ENCODE measurements at places on chromosomes 2 and 18.
A peak's percentile ranks its signal among the peaks of the same experiment; 100 is the strongest.

- DNase-seq = peak; percentile 49
Observed at GRCh38 chr2:33583194-33583938, 15.7 kb downstream of the FAM98A start.

- no peak for DNase-seq
Observed at GRCh38 chr2:69171116-69171896, 158.3 kb downstream of the ANTXR1 start.

GRCh38 chr18:24262087-24262486, 123.2 kb downstream of the CABYR start:
- DNase-seq = peak; percentile 11

- DNase-seq = no peak
Observed at GRCh38 chr18:36142751-36143150, 13.1 kb downstream of the ELP2 start.

DNA sequence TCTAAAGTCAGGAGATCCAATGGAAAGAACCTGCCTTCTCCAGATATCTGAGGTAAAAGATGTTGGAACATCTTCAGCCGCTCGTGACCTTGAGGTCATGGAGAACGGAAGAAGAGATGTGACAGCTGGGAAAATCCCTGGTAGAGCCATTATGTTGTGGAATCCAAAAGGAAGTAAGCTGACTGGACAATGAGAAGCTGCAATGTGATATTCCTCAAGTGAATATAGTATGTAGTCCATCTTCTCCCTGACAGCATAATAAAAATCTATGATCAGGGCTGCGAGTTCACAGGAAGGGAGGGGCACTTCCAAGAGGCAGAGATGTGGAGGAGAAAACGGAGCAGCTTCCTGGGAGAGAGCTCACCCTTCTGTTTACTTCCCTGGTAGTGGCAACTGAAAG, 201.0 kb upstream of the SP5 start:
- peak; percentile 76 for DNase-seq

- DNase-seq = no peak
Observed at GRCh38 chr2:1971124-1971523, 226.8 kb upstream of the PXDN start.

DNA sequence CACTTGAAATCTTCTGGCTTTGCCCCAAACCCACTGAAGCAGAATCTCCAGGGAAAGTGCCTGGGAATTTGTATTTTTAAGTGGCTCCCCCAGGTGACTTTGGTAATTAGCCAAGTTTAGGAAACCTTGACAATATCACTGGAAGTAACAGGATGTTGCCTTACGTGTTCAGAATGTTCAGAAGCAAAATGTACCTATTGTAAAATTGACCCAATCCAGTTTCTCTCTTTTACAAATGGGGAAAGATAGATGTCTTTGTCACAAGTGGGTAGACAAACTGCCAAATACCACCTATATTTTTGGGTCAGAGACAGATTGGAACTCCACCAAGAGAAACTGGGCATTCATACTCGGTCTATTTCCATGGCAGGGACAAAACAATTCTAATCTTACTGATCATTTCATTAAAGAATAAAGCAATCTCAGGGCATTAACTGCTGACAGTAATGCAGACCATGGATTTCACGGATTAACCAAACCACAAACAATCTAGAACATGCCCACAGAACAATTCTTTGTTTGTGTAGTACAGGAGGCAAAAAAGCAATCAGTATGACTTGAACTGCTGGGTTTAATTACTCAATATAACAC, 255.8 kb downstream of the ERBB4 start:
- no peak for DNase-seq

DNA sequence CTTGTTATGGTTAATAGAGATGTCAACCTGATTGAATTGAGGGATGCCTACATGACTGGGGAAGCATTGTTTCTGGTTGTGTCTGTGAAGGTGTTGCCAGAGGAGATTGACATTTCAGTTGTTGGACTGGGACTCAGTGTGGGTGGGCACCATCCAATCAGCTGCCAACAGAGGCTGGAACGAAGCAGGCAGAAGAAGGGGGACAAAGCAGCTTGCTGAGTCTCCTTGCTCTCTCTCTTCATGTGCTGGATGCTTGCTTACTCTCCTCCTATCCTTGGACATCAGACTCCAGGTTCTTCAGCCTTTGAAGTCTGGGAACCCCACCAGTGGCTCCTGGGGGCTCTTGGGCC, 22.2 kb upstream of the SMAD4 start:
- DNase-seq = no peak

DNA sequence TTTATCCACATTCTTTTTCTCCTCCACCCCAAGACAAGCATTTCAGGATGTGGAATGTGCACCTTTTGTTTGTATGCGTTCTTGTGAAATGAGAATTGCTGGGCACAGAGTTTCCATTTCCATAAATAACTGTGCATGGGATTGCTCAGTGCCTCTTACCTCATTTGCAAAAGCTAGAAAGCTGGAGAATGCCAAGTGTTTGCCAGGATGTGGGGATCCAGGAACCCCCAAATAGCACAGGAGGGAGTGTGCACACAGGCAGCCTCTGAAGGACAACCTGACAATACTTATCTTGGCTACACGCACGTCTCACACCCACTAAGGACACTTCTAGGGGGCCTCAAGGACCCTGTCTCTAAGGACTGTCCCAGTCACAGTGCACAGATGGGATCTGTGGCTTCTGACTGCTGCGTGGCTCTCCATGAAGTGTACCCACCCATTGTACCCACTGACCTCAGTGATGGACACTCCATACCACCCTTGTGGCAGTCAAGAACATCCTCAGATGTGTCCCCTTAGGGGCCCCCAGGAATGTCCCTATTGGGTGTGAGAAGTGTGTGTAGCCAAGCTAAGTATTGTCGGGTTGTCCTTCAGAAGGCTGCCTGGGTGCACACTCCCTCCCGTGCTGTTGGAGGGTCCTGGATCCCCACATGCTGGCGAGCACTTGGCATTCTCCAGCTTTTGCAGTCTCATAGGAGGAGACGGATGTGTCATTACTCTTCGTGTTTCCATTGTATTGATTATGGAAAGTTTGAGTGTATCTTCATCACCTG, 38.4 kb downstream of the CAPN13 start:
- DNase-seq = no peak

DNA sequence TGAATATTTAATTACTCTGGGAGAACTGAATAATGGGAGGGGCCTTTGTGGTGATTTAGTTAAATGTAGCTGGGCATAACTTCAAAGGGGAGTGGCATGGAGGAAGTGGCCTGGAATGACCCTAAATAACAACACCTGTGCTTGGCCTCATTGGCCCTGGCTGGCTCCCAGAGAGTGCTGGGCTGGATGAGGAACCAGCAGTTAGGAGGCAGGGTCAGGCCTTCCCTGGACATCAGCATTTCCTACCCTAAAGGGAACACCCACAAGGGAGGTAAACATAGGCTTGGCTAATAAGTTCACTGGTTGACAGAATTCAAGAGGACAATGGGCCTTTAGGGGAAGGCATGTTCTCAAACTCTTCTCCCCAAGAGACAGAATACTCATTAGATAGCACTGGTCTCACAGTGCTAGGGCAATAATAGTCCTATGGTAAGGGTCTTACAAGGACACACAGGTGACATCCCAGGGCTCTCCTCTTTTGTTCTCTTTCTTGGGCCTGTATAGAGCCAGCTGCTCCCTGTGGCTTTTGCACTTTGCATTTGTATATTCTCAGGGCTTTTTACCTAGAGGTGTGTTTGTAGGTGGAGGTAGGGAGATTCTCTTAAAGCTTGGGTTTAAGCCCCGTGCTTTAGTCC, 106.8 kb downstream of the ZNF519 start:
- no peak for DNase-seq

- DNase-seq = no peak
Observed at GRCh38 chr2:177260379-177260778, 4.1 kb downstream of the NFE2L2 start.

DNA sequence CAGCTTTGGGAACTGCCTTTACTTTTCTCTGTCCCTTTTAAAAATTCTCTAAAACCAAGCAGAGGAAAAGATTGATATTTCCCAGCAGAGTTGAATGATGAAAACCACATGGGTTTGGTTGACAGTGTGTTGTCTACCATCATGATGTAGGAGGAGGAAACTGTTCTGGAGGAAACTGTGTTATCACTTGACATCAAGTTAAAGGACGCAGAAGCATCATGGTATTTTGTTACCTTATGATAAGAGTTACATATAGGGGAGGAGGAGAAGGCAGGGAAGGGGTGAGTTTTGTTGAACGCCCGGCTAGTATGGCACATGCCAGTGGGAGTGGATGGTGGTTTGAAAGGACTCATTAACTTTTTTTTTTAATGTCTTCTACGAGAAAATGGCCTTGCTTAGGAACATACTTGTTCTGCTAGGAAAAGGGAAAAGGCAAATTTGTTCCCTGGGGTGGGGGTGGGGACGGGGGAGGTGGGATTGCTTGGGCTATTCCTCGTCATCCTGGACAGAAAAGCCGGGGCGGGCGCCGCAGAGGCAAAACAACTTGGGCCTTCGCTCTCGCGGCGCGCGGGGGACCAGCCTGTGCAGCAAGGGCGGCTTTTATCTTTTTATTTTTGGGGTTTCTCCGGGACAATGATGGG, 766 bp downstream of the TMEM17 start:
- no peak for DNase-seq

GRCh38 chr18:48335829-48336228, 73.4 kb downstream of the ZBTB7C start:
- DNase-seq = no peak

- DNase-seq = no peak
Observed at GRCh38 chr18:63707816-63708215, 5.1 kb downstream of the SERPINB11 start.

GRCh38 chr18:47087676-47088075, 52.3 kb upstream of the ELOA2 start:
- DNase-seq = no peak

DNA sequence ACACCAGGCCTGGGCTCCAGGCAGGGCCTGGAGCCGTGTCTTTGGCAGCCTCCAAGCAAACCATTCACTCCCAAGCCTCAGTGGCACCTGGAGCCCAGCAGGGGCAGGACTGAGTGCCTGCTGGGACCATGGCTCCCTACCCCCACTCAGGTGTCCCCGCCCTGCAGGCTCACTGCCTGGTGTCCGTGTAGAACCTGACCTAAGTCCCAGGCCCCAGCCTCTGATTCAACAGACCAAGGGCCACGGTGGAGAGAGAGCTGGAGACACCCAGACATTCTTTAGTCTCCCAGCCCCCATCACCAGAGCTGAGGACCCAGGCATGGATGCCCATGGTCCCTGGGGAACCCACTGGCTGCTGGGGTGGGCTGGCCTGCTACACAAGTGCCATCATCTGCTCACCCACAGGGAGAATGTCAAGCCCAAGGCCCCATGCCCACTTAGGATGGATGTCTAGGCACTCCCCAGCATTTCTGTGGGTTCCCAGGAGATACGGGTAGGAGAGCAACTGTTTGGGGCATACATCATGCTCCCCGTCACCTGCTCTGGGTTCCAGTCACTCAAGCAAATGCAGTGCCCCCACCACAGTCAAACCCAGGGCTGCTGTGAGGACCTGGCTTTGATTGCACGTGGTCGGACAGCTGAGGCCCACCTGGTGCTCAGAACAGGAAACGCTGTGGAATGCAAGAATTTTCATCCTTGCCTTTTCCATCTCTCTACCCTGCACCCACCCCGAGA, 42.9 kb upstream of the ATG16L1 start:
- no peak for DNase-seq

DNA sequence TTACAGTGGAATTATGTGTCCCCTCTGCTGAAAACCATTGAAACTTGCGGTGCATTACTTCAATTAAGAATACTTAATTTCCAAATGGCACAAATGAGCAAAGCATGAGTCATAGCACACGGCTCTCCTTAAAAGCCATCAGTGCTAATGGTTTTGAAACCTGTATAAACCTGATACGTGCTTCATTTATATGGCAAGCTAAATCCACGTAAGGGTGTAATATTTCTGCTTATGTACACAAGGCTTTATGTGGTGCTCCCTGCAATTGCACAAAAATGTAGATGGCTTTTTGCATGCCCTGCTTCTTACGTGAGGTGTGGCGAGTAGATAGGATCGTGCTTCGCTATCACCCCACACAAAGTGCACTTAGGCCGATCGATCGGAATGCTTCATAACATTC, 840.9 kb downstream of the GALR1 start:
- DNase-seq = no peak

DNA sequence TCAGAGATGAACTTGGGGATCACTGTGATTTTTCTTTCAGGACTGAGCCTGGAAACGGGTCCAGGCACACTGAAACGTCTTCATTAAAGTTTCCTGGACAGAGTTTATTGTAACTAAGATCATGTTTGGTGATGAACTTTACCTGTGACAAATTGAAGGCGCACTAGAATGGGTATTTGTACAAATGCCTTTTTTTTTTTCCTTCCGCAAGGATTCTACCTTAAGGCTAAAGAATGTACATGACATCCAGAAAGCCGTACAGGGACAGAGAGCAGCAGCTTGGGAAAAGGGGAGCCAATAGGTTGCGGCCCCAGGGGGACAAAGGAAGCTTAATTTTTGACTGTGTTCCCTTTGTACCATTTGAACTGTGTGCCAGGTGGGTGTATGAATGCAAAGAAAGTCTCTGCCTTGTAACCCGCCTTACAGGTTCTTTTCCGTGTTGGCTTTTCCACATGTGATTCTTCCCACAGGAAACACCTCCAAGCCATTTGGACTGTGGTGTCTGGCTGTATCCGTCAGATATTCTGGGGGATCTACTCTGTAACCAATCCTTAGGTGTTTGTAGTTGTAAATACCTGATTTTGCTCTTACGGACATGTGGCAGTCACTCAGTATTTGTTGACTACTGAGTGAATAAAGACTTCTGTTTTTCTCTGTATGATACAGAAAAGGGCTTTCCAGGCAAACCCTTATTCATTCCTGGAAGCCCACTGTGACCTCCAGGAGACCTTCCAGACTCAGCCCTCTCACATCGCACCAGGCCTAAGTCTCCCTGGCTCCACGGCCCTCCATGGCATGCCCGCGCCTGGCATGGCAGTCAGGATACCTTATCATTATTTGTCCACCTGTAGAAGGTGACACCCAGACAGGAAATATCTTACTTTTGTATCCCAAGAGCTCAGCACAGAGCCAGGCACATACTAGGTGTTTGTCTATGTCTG, 1.1 kb downstream of the LRRFIP1 start:
- no peak for DNase-seq

GRCh38 chr2:12950957-12951656, 234.4 kb downstream of the TRIB2 start:
- no peak for DNase-seq

DNA sequence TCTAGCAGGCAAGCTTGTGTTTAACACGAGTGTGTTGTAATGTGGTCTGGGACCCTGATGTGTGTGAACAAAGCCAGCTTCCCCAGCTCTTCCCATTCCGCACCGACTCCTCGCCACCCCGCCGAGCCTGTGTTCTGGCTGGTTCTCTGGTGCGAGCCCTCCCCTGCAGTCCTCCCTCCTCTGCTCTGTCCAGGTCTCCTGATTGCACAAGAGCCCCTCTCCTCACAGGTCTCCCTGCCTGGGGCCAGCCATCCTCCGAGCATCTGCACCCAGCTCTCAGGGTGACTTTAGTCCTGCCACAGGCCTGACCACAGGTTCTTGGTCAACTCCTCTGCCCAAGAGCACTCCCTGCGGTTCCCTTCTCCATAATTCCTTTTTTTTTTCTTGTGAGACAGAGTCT, 13.2 kb downstream of the SLC66A3 start:
- no peak for DNase-seq

Measured in LHCN-M2 (cell line).